ENCODE measurements at places on chromosomes 11 and 22.

DNA sequence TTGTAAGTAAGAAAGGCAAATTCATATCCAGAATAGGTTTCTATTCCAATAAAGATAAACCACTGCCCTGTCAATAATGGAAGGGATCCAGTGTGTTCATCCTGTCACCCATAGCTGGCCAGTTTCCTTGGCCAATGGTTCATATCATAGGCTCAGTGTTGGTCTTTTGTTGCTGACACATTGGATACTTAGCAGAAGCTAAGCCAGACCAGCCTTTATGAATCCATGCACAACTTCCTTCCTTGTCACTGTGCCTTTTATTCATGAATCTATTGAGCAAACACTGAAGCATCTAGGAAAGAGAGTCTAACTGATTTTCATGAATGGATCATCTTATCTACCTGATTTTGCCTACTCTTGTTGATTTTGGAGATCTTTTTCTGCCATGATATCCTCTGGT lies 20.0 kb downstream of the OR2AT4 start:
- no peak for DNase-seq

- DNase-seq, result no peak
These were observed 7.1 kb downstream of the DCPS start for GRCh38 chr11:126310992-126311310.

DNA sequence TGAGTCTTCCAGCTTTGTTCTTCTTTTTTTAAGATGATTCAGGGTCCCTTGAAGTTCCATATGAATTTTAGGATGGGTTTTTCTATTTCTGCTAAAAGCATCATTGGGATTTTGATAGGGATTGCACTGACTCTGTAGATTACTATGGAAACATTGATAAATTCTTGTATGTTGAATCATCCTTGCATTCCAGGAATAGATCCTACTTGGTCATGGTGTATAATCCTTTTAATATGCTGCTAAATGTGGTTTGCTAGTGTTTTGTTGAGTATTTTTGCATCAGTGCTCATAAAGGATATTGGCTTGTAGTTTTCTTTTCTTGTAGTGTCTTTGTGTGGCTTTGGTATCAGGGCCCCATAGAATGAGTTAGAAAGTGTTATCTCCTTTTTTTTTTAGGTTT lies 34.9 kb upstream of the PHOX2A start:
- DNase-seq, result peak; percentile 27

GRCh38 chr11:92829671-92830070 lies 139.8 kb upstream of the MTNR1B start:
- no peak for DNase-seq

DNA sequence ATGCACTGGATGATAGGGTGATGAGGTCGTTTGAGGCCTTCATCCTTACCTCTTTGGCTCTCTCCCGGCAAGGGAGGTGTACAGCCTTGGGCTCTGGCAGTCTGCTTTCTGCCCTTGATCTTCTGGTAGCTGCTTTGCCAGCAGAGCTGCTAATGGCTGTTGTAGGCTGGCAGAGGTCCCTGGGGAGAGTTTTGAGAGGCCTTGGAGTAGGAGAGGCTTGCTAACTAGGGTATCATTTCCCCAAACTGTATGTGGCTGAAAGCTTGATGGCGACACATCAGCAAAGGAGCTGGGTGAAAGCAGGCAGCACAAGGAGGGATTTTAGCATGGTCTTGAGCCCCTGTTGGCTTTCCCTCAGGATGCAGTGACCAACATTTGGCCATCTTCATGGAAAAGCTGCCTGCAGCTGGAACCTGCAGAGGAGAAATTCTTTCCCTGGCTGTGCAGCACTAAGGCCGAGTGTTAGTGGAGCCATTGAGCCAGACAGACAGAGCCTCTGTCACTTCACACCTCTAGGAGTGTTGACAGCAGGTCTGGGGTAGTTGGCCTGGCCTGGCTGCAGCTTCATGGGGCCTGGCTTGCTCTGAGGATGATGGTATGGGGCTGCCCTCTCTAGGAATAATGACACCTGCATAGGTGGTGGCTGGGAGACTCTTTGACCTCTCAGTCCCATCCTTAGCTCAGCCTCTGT lies 3.5 kb upstream of the AMPD3 start:
- no peak for DNase-seq

DNA sequence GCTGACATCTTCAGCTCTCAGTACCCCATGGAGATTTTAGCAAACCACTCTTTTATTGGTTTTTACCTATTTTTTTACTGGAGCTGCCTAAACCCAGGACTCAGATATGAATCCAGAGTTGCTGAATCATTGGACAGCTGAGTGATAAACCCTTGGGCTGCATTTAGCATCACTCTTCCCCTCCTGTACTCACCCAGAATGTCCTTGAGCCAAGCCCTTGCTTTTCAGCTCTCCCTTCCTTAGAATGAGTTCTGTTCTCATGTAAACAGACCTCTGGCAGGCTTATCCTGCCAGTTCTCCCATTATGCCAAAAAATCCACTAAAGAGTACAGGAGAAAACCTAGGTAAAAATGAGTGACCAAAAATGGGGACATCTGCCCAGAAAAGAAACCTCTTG lies 200.1 kb upstream of the POU2AF2 start:
- DNase-seq, result no peak

DNA sequence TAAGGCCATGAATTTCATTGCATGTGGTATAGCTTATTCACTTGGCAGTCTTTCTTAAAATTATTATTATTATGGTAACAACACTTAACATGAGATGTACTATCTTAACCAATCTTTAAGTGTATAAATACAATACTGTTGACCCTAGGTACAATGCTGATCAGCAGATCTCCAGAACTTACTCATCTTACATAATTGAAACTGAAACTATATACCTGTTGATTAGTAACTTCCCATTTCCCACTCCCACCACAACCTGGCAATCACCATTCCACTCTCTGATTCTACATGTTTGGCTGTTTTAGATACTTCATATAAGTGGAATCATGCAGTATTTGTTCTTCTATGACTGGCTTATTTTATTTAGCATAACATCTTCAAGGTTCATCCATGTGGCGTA lies 150.2 kb upstream of the POU2AF2 start:
- no peak for DNase-seq
